Endothelial cell of umbilical vein (primary cell): ENCODE measurements at places on chromosomes 2 and 18.

GRCh38 chr2:209526561-209526960 lies 102.7 kb downstream of the MAP2 start:
- DNase-seq: peak; percentile 45

- DNase-seq: peak; percentile 20
Observed at GRCh38 chr2:23498943-23499342, 114.0 kb downstream of the KLHL29 start.

DNA sequence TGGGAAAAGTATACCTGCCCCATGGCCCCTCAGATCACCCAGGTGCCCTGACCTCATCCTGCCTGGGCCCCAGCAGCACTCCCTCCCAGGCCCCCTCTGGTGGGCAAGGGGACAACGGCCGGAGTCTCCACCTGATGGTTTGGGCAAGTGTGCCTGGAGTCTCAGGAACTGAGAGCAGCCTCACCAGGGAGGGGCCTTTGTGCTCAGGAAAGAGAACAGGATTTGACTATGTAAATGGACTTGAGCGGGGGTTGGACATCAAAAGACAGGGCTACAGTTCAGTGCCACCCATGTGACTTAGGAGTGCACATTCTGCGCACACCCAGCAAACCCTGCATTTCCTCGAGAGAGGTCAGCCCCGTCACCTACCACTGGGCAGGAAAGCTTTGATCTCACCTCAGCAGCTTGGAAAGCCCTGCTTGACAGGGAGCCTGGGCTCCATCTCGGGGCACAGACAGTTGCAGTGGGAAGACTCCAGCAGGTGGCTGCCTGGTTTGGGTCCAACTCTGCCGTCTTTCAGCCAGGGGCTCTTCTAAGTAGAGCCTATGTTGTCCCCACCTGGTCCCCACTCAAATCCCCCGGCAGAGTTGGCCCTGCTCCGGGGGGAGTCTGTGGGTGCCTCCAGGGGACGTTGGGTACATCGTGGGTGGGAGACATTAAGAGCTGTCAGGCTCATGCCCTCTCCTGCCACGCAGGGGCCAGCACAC lies 3.3 kb downstream of the INPP5D start:
- no peak for DNase-seq

DNA sequence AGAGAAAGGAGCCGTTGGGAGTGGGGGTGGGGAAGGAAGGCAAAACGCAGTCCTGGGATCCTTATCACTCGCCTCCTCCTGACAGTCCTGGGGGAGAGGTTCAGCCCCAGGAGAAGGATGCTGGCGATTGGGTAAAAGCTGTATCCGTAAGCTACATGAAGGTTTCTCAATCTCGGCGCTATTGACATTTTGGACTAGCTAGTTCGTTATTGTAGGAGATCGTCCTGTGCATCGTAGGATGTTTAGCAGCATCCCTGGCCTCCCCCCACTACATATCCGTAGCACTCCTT lies 511 bp upstream of the TP53I3 start:
- no peak for DNase-seq

DNA sequence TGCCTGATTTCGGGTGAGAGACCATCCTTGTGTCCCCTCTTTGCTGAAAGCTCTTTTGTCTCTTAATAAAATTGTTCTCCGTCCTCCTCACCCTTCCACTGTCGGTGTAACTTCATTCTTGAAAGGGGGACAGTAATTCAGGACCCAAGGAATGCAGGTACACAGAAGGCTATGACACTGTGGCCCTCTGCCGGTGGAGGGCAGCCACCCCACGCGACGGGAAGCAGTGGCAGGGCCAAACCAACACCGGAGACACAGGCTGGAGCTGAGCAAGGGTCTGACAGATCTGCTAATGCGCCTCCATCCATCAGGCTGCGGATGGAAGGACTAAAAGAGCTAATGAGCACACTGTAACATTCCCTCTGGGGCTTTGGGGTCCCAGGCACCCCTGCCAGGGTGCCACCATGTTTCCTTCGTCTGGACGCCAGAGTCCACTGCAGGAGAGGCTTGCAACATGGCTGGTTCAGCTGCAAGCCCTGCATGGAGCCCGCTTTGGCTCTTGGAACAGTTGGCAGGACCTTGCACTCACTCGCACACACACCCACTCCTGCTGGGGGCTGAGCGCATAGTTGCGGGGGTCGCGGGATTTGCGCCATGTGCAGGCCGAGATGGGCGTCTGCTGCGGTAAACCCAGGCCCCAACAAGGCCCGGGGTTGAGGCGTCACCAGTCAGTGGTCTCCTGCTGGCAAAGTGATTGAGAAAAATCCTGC lies 544.1 kb upstream of the CDH7 start:
- no peak for DNase-seq

DNA sequence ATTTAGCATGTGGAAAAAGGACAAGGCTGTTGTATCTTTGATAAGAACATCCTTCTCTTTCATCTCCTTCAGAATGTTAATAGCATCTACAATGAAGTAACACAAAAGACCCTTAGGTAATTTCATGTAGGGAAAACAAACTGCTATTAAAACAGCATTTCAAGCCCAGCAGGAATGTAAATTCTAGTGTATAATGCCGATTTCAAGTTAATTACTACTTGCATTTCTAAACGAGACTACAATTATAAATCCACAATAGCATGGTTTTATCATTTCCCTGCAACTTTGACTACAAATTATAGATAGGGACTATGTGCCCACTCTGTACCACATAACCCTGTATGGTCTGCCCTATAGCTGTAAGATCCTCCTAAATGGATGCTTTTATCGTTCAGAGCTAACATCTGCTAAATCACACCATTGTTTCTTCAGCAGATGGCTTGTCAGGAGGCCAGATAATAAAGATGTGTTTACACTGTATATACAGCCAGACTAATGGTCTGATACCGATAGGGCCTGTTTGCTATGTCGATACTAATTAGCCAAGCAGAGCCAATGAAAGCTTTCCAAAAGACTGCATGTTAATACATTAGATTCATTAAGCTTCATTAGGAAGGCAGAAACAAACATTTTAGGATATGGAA lies 51.9 kb downstream of the LRPPRC start:
- no peak for DNase-seq

- no peak for DNase-seq
Observed at GRCh38 chr2:12731701-12732280, 15.1 kb downstream of the TRIB2 start.

DNA sequence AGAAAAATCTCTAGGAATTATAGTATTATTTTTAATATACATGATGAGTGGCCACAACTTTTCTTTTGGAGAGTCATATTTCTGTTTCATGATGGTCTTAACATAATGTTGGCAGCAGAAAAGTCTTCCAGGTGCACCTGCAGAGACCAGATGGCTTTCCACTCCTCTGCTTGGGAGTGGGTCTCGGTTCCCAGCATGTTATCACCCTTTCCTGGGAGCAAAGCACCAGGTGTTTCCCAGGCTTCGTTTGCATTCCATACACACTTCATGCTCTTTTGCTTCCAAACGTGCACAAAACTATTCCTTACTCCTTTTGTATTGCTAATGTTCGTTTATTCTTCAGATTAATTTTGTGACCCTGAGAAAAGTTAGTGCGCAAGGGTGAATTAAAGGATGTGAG lies 305.2 kb downstream of the CDH2 start:
- no peak for DNase-seq

DNA sequence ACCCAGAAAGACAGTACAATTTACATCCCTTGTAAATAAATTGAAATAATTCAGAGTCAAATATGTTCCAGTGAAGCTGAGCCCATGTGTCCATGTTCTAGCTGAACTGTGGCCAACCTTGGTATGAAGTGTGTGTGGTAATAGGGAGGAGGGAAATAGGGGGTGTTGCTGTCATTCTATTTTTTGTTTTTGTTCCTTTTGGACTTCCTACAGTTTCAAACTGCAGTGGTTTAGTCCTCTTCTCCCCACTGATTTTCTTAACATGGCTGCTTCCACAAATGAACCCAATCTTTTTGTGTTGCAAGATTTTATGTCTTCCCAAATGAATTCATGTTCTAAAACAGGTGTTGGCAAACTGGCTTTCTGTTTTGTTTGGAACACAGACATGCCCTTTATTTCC lies 156.9 kb downstream of the CCBE1 start:
- no peak for DNase-seq

GRCh38 chr2:233245406-233245805 lies 6.1 kb upstream of the ATG16L1 start:
- DNase-seq: no peak

DNA sequence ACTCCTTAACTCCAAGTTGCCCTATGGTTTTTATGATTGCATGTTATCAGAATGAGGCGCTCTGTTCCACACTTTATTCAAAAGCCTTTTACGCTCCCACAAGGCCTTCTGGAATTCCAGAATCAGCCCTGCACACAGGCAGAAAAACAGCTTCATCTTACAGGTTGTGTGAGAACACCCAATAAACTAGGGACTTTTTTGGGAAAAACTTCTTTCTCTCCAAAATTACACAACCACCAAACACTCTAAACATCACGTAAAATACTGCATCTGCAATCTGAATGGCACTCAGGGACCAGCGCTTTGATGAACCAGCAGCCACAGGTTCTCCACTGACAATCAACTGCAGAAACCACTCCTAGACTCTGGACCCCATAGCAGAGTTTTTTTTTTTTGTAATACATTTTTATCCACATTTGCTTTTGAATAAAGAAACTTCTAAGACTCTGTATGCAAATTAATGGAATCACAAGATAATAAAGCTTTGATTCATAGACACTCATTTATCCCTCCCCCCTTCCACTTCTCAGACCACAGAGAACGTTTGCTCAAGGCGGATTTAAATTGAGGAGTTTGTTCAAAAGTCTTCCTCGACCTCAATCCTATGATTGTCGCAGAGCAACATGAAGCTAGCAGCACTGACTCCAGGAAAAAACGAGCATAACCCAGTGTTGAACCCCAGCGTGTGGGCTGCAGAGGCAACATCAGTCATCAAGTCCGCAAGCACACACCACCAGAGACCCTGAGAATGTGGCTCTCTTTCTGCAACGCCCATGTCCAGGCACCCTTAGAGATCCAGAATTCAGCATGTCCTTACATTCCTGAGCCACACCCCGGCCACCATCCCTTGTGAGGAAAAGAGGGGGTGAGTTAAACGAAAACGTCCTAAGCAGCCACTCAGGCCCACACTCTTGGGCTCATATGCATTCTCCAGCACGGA lies 116.5 kb downstream of the MBP start:
- no peak for DNase-seq

DNA sequence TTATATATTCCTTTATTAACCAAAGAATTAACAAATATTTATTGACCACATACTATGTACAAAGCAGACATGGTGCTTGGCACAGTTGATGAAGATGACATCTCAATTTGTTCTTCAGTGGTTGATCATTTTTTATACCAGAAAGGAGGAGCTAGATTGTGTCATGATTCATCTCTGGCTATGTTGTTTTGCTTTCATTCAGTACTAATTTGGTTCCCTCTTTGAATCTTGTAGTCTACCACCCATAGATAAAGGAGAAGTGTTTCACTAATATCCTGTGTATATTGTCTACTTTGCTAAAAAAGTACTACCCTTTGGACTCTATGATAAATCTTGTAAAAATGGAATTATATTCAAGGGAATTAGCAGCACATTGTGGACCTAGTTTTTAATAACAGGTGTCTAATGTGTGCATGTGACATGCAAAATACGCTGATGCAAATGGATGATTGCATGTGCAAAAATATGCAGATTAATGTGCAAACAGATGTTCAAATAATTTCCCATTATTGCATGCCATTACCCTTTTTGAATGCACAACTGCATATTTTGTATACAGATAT lies 313.2 kb upstream of the ZEB2 start:
- no peak for DNase-seq

GRCh38 chr2:180730976-180731375 lies 249.4 kb upstream of the UBE2E3 start:
- no peak for DNase-seq

DNA sequence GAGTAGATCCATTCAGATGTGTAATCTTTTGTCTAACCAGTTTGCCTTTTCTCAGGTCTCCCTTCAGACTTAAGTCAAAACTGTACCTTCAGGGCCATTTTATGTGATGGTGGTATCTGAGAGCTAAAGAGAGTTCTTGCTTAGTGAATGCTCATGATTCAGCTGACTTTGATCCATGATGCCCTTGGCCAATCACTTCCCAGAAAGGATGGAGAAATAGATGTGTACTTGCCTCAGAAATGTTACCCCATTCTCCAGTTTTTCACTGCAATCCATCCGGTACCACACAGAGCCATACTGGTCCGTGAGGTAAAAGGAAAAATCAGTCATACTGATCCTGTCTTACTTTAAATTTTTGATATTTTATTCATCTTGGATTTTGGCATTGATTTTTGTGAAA lies 234.8 kb upstream of the PIK3C3 start:
- no peak for DNase-seq

- DNase-seq: no peak
Observed at GRCh38 chr2:182933629-182934028, 67.2 kb upstream of the FRZB start.

GRCh38 chr2:8525582-8526402 lies 156.1 kb upstream of the ID2 start:
- DNase-seq: no peak

DNA sequence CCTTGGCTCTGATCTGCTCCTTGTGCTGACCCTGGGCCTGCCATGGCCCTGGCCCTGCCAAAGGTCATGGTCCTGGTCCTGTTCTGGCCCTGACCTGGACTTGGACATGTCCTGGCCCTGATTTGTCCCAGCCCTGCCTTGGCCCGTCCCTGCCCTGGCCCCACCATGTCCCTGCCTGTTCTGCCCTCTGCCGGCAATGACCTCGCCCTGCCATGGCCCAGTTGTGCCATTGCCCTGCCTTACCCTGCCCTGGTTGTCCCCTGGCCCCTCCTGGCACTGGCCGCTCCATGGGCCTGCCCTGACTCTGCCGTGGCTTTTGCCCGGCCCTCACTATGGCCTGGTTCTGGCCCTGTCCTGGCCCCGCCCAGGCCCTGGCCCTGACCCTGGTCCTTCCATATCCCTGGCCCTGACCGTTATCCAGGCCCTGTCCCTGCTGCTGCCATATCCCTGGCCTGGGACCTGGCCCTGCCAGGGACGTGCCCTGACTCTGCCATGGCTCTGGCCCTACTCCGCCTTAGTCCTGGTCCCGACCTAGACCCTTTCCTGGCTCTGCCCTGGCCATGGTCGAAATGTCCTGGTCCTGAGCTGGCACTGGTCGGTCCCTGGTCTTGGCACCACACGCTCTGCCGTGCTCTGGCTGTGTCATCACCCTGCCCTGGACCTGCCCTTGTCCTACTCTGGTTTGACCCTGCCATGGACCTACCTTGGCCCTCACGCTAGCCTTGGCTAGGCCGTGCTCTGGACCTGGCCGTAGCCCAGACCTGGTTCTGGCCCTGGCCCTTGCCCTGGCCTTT lies 6.8 kb upstream of the ANKRD62 start:
- DNase-seq: no peak

DNA sequence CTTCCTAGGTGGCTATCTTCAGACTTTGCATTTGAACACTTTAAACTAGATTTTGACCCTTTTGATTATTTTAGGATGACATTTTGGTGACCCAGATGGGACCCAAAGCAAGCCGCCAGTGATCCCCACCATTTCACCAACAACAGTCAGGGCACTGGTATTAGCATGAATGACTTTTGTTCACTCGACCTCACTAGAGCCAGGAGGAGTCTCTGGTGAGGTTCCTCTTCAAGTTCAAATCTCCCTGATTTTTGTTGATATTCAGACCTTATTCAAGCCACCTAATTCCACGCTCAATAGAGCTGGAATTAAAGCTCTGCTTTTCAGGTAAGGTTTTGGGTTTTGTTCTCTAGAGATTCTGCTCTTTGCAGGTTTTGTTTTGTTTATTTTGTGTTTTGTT lies 202.3 kb downstream of the MREG start:
- no peak for DNase-seq

GRCh38 chr2:207926133-207926988 lies 99.0 kb downstream of the PLEKHM3 start:
- DNase-seq: peak; percentile 59
